ENCODE measurements at places on chromosomes 6 and 20.

DNA sequence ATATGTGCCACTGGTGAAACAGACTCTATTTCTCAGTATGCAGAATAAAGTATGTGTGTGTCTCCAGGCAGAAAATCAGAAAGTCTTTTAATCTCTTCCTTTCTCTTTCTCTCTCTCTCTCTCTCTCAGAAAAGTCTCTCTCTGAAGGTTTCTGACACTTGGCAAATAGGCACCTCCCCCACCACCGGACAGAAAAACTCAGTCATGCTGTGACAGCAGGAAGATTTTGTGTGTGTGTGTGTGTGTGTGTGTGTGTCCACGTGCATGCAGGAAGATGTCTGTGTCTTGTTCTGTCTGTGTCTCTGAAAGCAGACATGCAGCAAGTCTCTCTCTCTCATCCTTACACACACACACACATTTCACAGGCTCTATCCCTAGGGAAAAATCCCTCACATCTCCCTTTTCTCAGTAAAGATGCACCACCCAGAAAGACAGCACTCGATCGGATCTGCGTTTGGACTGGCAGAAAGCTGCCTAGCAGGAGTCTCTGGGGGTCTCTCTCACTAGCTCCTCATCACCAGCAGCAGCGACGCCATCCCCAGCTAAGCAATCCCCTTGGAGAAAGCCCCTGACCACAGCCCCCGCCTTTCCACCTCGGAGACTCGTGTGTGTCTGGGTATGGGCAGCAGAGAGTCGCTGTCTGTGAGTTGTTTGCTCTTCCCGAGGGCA is 98.3 kb downstream of the EDN3 start:
- no peak for DNase-seq

GRCh38 chr6:19028201-19028600 is 641.1 kb downstream of the RNF144B start:
- no peak for DNase-seq

DNA sequence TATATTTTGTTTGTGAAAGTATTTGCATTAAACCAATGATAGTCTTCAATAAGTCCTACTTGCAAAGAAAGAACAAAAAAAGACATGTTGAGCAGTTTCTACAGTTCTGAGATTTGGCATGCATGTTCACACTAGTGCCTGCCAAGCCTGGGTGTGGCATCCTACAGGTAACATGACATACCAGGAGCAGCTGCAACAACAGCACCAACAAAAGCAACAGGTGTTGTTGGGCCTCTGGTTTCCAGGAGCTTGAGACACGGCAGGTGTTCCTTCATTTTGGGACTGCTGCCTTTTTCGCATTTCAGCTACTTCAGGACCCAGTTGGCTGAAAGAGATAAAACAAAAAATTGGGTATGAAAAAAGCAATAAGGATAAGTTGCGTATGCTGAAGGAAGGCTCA is 41.2 kb upstream of the MTRF1L start:
- no peak for DNase-seq

- no peak for DNase-seq
These were observed 1107.3 kb upstream of the MAP3K7 start for GRCh38 chr6:91694016-91694654.

GRCh38 chr6:164167873-164168405 is 753.4 kb downstream of the QKI start:
- no peak for DNase-seq

DNA sequence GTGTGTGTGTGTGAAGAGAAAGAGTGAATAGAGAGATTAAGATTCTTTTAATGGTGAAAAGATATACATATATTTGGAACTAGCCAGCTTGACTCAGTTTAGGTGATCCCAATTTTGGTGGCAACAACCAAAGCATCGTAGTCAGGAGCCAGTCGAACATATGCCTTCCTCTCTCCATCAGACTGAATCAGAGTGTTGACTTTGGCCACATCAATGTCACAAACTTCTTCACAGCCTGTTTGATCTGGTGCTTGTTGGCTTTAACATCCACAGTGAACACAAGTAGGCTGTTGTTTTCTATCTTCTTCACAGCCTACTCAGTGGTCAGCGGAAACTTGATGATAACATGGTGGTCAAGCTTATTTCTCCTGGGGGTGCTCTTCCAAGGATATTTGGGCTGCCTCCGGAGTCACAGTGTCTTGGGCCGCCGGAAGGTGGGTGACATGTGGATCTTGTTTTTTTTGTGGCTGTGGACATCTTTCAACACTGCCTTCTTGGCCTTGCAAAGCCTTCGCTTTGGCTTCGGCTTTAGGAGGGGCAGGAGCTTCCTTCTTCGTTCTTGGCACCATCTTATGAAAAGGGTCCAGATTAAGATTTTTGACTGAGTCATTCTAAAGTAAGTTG is 3.4 kb downstream of the HLA-F start:
- no peak for DNase-seq

DNA sequence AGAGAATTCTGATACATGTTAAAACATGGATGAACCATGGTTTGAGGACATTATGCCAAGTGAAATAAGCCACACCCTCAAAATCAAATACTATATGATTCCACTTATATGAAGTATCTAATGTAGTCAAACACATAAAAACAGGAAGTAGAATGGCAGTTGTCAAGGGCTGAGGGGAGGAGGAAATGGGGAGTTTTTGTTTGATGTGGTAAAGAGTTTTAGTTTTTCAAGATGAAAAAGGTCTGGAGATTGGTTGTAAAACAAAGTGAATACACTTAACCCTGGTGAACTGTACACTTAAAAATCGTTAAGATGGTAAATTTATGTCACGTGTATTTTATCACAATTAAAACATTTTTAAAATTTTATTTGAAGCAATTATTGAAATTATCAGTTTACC is 127.4 kb upstream of the GRIK2 start:
- no peak for DNase-seq

- no peak for DNase-seq
These were observed 73.1 kb downstream of the HIVEP2 start for GRCh38 chr6:142871910-142872331.

DNA sequence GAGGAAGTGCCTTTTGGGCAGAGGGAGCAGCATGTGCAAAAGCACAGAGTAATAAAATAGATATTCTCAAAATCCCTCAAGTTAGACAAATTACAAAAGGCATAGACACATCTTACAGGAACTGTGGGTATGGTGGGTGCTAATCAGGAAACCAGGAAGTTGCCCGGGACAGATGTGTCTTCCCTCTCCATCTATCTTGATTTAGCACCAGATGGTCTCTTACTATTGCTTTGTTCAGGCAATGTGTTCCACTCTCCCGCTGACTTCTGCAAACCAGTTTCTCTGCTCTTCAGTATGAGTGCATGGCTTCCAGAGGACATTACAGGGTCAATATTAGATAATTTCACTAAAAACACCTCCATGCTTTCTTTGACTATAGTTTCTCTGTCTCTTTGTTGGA is 13.2 kb downstream of the CITED2 start:
- DNase-seq = no peak

DNA sequence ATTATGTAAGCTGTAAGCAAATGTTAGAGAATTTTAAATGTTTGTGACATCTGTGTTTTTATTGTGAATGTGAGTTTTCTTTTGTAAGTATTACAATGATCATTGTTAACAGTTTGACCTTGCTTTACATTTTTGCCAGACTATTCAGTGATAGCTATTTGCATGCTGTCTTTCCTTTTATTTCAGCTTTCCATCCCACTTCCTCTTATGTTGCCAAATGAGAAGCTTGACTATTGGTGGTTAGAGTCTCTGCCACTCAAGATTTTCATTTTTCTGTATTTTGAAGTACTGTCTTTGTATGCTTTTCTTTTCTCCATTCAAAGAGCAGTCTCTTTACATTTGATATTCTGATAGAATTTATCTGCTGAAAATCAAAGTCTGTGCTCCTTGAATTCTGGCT is 104.1 kb downstream of the PRIM2 start:
- no peak for DNase-seq

DNA sequence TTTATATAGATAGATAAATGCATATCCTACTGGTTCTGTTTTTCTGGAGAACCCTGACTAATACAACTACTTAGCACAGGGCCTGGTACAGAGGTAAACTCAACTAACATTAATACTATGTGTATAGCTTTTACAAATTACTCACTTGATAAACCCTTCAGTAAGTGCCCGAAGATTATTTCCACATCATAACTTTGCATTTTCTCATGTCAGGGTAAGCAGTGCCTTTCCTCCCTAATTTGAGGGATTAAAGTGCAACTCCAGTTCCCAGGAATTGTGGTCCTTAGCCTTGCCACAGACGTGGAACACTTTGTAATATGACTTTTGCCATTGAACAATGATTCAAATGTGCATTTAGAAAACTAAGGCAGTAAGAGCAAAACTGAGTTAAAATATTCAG is 147.5 kb upstream of the SMLR1 start:
- no peak for DNase-seq

DNA sequence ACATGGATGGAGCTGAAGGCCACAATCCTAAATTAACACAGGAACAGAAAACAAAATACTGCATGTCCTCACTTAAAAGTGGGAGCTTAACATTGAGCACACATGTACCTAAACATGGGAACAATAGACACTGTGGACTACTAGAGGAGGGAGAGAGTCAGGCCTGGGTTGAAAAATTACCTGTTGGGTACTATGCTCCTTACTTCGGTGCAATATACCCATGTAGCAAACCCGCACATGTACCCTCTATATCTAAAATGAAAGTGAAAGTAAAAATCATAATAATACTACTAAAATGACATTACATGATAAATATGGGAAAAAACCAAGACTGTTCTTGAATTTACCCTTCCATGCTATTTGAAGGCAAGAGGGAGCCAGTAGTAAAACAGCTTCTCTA is 1273.8 kb upstream of the ADGRB3 start:
- no peak for DNase-seq

DNA sequence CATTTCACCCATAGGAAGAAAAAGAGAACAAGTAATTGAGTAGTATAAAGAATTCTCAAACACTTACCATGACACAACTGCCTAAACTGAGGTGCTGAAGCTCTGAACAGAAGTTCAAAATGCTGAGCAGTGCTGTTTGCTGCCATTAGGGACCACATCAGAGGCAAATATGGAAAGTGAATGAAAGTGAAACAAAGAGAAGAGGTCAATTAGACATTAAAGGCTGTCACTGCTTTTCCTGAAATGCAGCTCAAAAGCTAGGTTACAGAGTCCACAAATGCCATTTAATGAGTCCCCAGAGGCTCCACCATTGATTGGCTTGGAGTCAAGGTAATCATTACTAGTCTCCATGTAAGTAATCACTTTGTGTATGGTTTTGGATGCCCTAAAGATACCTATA is 46.1 kb downstream of the POU3F2 start:
- no peak for DNase-seq

GRCh38 chr6:135904666-135905065 is 53.2 kb downstream of the PDE7B start:
- DNase-seq = no peak

DNA sequence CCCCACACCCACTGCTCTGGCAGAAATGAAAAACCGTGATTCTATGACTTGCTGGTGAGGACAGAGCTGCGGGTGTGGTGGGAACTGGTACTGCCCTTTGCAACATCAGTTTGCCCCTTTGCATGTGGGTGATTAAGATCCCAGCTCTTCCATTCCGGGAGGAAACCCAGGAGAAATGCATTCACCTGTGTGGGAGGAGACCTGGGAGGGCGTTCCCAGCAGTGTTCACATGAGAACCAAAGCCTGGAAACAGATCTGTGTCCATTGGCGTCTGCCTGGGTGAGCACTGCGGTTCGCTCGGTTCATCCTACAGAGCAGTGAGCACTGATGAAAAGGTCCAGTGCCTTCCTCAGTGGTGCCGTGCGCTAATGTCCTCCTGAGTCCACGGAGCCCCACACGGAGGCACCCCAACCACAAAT is 89.7 kb downstream of the SMOC2 start:
- DNase-seq = no peak

GRCh38 chr6:85428486-85428885 is 21.4 kb upstream of the NT5E start:
- no peak for DNase-seq

DNA sequence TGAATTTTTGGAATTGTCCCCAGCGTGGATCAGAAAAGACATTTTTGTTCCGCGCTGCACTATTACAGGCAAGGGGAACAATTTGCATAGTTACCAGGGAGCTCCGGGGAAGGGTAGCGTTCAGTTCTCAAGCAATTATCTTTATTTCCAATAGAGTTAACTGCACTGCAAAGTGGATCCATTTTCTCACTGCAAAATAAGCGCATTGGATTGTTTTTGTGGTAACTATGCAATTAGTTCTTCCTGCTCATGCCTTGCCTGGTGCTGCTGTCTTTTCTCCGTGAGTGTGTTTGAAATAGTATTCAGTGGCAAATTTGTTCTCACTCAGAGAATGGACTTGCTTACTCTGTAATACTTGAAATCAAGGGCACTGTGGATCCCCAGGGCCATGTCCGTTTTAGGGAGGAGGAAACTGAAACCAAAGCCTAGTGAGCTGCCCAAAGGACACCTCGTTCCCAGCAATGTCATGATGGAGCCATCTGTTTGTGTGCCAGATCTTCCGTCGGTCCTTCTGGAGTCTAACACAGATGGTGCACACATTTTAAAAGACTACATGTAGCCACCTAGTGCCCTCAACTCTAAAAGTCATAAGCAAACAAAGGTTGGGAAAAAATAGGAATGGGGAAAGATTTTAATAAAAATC is 7.4 kb upstream of the PCK1 start:
- DNase-seq = no peak

DNA sequence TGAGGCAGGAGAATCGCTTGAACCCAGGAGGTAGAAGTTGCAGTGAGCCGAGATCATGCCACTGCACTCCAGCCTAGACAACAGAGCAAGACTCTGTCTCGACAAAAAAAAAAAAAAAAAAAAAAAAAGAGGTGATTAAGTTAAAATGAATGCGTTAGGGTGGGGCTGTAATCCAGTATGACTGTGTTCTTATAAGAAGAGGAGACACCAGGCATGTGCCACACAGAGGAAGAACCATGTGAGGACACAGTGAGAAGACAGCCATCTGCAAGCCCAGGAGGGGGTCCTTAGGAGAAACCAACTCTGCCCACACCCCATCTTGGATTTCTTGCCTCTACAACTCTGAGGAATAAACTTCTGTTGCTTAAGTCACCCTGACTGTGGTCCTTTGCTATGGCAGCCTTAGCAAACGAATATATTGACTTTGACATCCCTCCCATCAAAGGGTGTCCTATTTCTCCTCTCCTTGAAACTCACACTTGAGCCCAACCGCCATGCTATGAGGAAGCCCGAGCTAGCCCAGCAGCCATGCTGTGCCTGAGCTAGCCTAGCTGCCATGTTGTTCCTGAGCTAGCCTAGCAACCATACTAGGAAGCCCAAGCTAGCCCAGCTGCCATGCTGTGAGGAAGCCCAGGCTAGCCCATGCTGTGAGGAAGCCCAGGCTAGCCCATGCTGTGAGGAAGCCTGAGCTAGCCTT is 15.8 kb upstream of the PPP1R16B start:
- DNase-seq = no peak

DNA sequence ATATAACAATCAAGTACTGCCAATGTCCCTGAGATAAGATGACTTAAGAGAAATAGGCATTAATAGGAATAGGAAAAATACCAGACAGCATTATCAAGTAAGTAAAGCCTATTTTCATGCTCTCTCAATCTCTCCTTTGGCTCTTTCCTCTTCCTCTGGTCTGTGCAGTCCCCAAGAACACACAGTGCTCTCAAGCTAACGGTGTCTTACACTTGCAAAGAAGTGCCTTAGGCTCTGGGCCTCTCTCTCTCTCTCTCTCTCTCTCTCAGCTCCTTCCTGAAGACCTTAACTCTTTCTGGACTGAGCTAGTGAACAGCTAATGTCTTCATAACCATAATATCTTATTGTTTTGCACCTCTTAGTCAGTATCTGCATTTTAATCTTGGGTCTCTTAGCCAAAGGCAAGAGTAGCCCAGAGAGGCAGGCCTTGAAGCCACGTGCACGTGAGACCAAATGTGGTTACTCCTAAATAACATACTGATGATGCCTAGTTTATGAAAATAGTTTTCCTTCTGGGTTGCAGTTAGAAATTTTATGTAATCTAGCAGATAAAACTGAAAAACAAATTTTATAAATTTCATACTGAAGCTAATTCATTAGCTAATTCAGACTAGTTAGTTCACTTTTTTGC is 70.8 kb downstream of the TPD52L1 start:
- DNase-seq = no peak

All from stimulated activated CD4-positive, alpha-beta T cell treated with anti-CD3 and anti-CD28 coated beads, Interleukin-1b, Interleukin-23, amount 100 ng/mL, for 1 hour (primary cell).